ENCODE measurements at places on chromosomes 5 and 9.

GRCh38 chr9:110414471-110414870, 76.8 kb upstream of the TXNDC8 start:
- no peak for DNase-seq

DNA sequence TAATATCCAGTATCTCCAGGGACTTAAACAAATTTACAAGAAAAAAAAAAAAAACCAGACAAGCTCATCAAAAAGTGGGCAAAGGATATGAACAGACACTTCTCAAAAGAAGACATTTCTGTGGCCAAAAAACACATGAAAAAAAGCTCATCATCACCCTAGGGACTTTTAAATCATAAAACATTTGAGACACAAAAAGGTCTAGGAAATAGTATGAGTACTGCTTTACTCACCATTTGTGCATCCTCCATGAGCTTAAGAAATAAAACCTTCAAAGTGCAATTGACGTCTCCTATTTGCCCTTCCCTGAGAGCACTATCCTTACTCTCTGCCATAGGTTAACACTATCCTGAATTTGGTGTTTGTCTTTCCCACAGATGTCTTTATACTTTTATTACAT, 193.7 kb upstream of the NREP start:
- DNase-seq, result no peak

GRCh38 chr5:55853818-55854217, 2.7 kb downstream of the IL31RA start:
- no peak for DNase-seq

DNA sequence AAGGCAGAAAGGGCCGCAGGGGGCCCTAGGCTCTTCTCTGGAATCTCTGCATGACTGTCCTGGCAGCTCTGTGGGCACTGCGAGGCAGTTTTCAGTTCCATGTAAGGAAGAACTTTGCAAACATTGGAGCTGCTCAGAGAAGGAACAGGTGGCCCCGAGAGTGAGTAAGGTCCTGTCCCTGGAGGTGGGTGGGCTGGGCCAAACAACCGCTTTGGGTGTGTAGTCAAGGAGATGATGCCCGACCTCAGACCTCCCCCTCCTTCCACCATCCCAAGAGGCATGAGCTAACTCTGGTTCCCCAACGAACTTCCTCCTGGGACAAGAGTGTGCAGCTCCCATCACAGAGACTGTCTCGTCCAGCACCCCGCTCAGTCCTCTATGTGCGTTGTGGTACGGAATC, 20.5 kb downstream of the CSF1R start:
- no peak for DNase-seq

GRCh38 chr5:149711338-149711737, 18.8 kb upstream of the PPARGC1B start:
- no peak for DNase-seq

DNA sequence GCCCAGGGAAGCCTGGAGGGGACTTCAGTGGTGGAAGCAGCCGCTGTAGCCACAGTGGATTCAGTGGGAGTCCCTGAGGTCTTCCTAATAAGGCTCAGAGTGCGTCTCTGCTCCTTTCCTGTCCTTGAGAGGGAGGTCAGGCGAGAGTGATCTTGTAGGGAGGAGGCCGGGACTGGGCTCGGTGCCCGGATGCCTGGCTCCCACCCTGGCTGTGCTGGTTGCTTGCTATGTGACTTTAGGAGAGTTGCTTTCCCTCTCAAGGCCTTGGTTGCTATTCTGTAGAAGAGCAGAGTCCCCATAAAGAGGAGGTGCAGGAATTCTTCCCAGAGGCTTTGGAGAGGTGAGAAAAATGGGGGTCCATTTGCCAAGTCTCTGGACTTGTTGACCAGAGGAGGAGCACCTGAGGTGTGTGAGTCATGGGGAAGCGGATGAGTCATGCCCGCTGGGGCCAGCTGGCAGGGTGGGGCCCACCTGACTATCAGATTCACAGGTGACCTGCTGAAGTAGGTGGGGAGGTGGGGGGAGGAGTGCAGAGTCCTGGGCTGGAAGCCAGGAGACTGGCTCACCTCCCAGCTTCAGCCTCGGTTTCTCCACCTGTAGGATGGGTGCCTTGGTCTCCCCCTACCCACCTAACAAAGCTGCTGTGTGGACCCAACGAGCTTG, 13.8 kb downstream of the GSN start:
- peak; percentile 8 for DNase-seq

DNA sequence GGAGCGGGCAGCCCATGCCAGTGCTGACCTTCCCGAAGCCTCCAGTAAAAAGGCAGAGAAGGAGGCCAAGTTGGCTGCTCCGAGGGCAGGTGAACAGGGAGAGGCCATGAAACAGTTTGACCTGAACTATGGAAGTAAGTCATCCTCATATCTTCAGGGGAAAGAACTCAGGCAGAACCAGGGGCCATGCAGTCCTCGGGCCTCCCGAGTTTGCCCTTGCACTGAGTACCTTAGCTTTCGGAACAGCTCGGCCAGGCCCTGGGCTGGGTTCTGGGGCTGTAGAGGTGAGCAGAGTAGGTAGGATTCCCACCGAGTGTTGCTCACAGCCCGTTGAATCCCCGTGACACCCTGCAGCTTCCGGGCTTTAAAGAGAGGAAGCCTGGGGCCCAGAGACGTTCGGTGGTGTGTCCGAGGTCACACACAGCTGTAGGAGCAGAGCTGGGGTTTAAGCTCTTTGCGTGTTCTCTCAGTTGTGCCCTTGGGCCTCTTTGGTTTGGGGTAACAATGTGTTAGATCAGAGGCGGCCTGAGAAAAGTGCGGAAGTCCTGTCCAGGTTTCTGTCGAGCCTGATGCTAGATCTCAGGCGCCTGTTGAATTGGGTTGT, 24.8 kb upstream of the POMT1 start:
- DNase-seq, result no peak

DNA sequence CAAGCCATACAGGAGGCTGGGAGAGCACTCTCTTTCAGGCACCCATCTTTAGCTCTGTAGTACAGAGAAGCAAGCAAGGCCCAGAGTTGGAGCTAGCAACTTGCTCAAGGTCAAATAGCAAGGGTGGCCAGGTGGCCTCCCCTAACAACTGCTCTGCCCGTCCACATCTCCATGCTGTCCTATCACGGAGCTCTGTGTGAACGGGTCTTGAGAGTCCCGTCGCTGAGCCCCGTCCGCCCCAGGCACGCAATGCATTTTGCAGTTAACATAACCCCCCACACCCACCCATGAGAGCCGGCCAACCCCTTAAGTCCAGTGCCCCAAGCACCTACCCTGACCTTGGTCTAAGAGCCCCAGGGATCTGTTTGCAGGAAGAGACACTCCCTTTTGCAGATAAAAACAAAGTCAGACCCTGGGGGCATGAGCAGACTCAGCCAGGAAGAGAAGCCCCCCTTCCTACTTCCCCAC, 1.5 kb downstream of the RNF44 start:
- no peak for DNase-seq

GRCh38 chr5:85479849-85480248, 1095.2 kb upstream of the EDIL3 start:
- DNase-seq, result no peak

DNA sequence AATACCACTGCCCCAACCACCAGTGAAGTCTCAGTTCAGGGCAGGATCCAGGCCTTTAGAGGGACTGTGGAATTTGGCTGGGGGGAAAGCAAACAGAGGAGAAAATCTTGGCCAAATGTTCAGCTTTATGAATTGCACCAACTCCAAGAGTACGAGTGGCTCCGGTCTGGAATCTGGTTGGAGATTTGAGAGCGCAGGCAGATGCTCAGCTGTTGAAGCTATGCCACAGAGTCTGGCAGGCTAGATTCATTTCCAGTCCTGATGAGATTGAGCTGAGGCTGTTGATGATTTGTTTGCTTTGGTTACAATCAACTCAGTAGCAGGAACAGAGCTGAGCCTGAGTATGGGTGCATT, 9.1 kb upstream of the HSPB3 start:
- no peak for DNase-seq

GRCh38 chr5:87432460-87432859, 19.7 kb upstream of the CCNH start:
- no peak for DNase-seq

GRCh38 chr5:59538750-59539121, 354.8 kb downstream of the PDE4D start:
- DNase-seq, result no peak

DNA sequence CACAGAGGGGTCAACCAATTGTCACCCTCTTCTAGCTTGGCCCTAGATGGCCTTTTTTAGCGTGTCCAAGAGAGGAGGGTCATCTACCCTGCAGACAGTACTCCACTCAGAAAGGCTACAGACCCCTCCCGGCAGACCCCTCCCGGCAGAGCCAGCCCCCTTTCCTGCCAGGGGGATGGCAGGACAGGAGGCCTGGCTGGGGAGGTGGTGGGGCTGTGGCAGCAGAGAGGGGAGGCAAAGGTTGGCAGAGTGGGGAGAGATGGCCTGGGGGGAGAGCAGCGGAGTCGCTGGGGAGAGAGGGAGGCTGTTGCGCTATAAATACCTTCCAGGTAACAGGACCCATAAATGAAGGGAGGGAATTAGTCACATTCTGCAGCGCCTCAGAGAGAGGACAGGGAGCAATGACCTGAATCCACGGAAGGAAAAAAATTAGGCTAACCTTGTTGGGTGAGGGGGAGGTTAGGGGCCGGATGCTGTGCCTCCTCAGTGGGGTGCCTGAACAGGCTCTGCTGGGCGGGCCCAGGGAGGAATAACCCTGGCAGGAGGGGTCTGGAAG, 32.9 kb upstream of the PSD2 start:
- DNase-seq, result no peak

GRCh38 chr5:4868140-4868735, 271.9 kb upstream of the ADAMTS16 start:
- DNase-seq, result no peak

DNA sequence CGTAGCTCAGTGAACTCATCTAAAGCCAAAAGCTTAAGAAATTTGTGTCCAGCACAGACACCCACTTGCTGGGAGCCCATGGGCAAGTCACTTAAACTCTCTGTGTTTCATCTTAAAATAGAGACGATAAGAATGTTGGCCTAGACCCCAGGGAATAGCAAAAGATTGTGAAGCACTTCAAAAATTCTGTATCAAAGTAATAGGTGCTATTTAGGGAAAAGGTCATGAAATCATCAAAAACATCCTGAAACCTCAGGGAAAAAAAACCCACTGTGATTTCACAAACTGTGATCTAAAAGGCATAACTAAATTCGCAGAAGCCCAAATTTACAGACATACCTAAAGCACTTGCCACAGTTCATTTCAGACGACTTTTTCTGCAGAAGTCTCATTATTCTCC, 278.3 kb downstream of the NR2F1-AS1 start:
- DNase-seq, result no peak

DNA sequence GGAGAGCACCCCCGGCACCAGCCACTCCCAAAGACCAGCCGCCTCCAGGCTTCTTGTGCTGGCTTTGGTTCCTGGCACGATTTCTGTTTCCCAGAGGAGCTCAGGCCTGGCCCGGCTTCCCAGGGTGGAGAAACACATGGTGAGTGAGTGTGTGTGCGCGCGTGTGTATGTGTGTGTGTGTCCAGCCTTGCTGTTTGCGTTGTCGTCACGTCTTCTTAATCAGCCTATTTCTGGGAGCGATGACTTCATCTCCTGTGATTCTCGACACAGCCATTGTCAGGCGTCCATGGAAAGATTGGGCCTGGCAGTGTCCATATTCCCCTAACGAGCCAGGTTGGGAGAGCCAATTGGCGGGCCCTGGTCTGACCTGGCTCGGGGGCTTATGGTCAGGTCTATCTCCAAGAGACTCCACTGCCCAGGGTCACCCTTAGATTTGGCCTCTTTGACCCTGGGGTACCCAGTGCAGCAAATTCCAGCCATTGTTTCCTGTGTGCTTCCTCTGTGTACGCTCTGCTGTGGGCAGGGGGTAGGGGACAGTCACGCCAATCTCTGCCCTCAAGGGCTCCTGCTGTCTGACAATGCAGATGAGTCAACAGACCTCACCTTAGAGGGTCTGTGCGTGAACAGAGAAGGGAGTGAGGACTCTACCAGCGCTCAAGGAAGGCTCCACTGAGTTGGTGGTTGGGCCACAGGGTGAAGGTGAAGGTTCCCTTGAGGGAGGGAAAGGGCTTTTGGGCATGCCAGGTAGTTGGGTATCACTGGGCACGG, 73.8 kb downstream of the DAB2IP start:
- DNase-seq, result no peak

- no peak for DNase-seq
Observed at GRCh38 chr9:137349471-137350033, 47.5 kb upstream of the NRARP start.

DNA sequence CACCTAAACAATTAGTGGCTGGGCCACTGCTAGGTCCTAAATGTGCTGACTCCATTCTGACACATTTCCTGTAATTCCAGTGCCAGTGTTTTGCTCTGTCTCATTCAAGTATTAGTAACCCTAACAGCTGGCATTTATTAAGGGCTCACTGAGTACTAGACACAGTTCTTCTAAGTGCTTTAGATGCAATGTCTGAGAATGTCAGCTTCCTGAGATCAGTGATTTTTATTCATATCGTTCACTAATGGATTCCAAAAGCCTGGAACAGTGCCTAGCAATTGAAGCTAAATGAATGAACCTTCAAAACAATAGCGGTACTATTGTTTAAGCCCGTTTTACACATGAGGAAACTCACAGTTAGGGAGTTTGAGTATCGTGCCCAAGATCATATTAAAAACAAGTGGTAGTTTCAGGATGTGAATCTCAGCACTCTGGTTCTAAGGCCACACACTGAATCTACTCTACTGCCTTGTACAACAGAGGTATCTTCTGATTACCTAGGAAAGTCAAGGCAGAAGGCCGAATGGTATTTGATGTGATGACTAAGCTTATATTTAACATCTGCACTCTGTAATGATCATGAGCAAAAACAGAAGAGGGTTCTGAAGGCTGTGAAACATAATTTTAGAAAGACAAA, 304.0 kb downstream of the PJA2 start:
- no peak for DNase-seq

GRCh38 chr5:65893749-65894430, 32.5 kb upstream of the ERBIN start:
- DNase-seq, result no peak

DNA sequence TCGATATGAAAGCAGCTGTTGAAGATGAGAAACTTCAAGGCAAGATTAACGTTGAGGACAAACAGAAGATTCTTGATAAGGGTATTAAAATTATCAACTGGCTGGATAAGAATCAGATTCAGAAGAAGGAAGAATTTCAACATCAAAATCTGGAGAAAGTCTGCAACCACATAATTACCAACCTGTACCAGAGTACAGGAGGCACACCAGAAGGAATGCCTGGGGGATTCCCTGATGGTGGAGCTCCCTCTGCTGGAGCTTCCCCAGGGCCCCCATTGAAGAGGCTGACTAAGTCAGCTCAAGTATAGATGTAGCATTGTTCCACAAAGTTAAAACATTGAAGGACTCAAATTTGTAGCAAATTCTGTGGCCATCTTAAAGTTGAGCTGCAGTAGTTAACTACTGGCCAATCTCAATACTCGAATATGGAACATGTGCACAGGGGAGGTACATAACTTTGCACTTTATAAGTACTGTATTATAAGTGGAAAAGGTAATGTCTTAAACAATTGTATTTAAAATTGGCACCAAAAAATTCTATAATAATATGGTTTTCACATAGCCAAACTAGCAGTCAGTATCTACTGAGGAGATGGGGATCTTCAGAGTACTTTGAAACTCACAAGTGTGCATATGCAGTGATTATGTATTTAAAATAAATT, 237.5 kb downstream of the CHSY3 start:
- DNase-seq, result no peak

- DNase-seq, result peak; percentile 38
Observed at GRCh38 chr9:131590907-131591844, 45.9 kb downstream of the PRRT1B start.
